Stomach (tissue), 19 donors: ENCODE measurements at places on chromosomes 13 and 19. TPM values are rescaled to one million over a fixed set of nuclear protein-coding genes. Genes with fewer than 3 reads are reported as not detected.

Gene CNFN
- polyA plus RNA-seq, result 395 TPM

Gene HCST
- polyA plus RNA-seq, result 8.2 TPM

Gene PGLYRP2
- polyA plus RNA-seq, result not detected

Gene SLC5A5
- polyA plus RNA-seq, result 1.4 TPM

Gene IFNL3
- not detected for polyA plus RNA-seq

Gene CPB2
- not detected for polyA plus RNA-seq

Gene UGGT2
- 2.1 TPM for polyA plus RNA-seq

Gene ATP8B3
- 0.31 TPM for polyA plus RNA-seq

Gene PSG2
- polyA plus RNA-seq, result not detected

Gene ZNF180
- polyA plus RNA-seq, result 2.9 TPM

Gene LILRB4
- polyA plus RNA-seq, result 1.8 TPM

Gene PINLYP
- polyA plus RNA-seq, result 15.7 TPM

Gene IL4I1
- 0.76 TPM for polyA plus RNA-seq

Gene MAST1
- polyA plus RNA-seq, result 0.43 TPM

Gene KLK14
- polyA plus RNA-seq, result 0.35 TPM

Gene FAM174C
- polyA plus RNA-seq, result 75.8 TPM

Gene KCNRG
- 0.37 TPM for polyA plus RNA-seq

Gene ZNF805
- 0.53 TPM for polyA plus RNA-seq

Gene ZNF524
- polyA plus RNA-seq, result 70.7 TPM

Gene ATP4B
- polyA plus RNA-seq, result 143 TPM
